ENCODE measurements at places on chromosomes 3 and 15.

DNA sequence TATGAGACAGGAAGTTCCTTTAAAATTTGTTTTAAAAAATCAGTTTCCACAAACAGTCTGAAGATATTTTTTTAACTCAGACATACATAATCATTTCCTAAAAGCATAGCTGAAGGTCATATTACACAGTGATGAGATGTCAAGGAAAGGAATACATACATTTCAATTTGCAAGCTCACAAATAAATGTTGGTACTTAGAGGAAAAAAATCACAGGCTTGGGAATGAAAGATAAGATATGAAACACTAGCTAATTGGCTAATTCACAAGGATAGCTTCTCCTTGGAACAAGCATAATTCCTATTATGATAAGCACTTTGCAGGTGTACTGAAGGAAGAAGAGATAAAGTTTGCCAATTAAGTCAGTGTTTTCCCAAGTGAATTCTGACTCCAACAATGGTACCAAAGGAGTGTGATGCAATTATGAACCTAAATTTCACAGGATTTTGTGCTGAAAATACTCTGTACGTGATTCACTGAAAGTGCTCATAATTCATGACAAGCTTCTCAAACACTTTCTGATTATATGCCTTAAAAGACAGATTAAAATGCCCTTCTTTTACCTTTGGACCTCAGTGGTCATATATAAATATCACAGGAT, 112.4 kb downstream of the FRMD5 start:
- no peak for DNase-seq

- no peak for DNase-seq
These were observed 9.0 kb upstream of the ZBED2 start for GRCh38 chr3:111604119-111604518.

- DNase-seq: no peak
These were observed 48.6 kb downstream of the FAH start for GRCh38 chr15:80201256-80202015.

DNA sequence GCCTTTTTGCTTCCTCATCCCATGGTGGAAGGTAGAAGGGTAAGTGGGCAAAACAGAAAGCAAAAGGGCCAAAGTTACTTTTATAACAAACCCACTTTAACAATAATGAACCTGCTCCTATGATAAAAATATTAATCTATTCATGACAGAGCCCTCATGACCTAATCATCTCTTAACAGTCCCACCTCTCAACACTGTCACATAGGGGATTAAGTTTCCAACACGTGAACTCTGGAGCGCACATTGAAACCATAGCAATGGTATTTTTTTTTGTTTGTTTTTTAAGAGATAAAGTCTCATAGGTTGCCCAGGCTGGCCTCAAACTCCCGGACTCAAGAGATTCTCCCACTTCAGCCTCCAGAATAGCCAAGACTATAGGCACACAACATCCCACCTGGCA, 30.7 kb downstream of the KATNBL1 start:
- no peak for DNase-seq

GRCh38 chr15:60259469-60259868, 138.3 kb downstream of the ANXA2 start:
- no peak for DNase-seq

- DNase-seq: no peak
These were observed 22.7 kb downstream of the BOC start for GRCh38 chr3:113234028-113234427.

- DNase-seq: no peak
These were observed 10.6 kb upstream of the TM4SF1 start for GRCh38 chr3:149388001-149388440.

DNA sequence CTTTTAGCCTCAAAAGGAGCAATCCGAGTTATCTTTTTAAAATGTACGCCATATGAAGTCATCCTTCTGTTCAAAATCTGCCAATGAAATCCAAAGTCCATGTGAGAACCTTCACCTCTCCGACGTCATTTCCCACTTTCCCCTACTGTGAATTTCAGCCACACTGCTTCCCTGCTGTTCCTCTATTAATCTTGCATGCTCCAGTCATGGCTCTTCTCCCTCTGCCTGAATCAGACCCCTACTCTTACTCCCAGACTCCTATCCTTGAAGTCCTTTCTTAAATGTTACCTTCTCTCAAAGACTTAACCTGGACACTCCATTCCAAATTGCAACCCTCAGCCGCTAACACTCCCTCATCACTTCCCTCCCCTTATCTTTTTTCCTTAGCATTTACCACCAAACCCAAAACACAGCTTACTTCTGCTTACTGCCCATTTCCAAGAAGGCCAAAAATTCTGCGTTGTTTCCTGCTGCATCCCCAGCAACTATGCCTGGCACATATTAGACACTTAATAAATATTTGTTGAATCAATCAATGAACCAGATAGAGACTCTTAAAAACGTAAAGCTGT, 1.2 kb downstream of the NKIRAS1 start:
- DNase-seq: peak; percentile 66

DNA sequence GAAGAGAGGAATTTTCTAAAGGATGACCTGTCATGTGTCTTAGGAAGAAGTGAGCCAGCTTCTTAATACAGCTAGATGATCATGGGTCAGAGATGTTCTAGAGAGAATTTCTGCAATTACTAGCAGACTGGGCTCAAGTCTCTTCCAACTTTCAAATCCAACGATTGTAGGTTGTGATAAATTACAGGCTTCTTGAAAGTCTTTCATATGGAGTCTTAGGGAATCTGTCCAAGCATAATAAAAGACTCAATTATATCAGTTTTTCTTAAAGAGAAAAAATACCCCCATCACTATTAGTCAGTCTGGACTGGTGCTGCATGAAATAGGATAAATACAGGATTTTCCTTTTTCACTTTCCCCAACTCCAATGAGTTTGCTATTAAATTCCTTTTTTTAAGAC, 59.1 kb downstream of the DRD3 start:
- DNase-seq: no peak

GRCh38 chr3:134134698-134135415, 105.1 kb upstream of the SLCO2A1 start:
- DNase-seq: peak; percentile 49

DNA sequence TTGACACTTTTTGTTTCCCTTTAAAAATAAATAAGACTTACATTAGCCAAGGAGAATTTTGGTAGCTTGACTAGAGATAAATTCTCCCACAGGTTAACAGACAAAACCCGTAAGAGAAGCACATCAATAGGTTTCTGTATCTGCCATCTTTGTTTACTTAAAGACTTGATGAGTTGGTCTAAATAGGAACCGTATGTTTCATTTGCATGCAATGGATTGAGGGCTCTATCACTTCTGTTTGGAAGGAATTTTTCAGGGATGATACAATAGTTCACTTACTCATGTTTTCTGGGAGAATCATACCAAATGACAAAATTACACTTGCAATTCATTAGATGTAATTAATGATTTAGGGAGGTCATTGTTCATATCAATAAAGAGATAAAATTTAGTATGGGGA, 631.5 kb upstream of the NR2F2 start:
- DNase-seq: no peak

DNA sequence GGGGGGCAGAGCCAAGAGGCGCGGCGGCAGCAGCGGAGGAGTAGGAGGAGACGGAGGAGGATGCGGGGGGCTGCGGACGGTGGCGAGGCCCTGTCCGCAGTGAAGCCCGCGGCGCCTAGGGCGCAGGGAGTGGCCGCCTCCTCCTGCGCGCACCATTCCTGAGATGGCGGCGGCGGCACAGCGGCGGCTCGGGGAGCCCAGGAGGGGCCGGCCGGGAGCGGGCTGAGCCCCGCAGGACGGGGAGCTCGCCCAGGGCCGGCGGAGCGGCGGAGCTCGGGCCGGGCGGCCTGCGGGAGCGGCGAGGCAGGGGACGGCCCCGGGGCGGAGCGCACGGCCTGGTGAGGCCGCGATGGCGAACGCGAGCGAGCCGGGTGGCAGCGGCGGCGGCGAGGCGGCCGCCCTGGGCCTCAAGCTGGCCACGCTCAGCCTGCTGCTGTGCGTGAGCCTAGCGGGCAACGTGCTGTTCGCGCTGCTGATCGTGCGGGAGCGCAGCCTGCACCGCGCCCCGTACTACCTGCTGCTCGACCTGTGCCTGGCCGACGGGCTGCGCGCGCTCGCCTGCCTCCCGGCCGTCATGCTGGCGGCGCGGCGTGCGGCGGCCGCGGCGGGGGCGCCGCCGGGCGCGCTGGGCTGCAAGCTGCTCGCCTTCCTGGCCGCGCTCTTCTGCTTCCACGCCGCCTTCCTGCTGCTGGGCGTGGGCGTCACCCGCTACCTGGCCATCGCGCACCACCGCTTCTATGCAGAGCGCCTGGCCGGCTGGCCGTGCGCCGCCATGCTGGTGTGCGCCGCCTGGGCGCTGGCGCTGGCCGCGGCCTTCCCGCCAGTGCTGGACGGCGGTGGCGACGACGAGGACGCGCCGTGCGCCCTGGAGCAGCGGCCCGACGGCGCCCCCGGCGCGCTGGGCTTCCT, at the start of gene GPR27:
TSS of gene GPR27 (plus strand) at position 155 of the 909 bp plus-strand sequence. CDS start at position 350, 195 bp downstream.
- DNase-seq: peak; percentile 11

DNA sequence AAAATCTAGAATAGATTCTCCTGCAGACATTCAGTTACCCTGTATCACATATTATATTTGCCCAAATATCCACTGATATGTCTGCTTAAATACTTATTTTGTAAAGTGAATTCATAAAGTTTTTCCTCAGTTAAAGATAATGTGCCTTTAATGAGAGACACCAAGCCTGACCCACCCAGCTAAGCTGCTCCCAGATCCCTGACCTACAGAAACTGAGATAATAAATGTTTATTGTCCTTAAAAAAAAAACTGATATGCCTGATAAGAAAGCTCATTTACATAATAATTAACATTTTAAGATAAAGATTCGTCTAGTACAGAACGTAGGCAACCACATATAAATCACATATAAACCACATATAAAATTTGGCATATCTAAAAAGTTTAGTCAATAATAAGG, 161.7 kb upstream of the RAP2B start:
- no peak for DNase-seq

DNA sequence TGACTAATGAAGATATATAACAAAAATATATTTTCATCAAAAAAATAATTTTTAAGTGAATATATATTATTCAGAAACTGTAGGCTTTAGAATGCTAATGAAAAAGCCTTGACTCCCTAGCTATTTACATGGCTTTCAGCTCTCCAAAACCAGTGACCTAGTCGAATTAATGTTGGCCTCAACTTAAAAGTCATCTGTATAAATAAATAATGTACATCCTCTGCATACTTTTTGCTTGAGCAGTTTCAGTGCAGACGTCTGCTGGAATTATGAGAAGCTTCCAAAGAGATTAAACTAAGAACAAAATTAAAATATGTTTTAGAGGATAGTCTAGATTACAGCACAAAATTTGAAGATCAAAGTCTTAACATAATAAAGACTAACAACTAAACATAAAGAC, 520.4 kb upstream of the ALCAM start:
- DNase-seq: no peak

DNA sequence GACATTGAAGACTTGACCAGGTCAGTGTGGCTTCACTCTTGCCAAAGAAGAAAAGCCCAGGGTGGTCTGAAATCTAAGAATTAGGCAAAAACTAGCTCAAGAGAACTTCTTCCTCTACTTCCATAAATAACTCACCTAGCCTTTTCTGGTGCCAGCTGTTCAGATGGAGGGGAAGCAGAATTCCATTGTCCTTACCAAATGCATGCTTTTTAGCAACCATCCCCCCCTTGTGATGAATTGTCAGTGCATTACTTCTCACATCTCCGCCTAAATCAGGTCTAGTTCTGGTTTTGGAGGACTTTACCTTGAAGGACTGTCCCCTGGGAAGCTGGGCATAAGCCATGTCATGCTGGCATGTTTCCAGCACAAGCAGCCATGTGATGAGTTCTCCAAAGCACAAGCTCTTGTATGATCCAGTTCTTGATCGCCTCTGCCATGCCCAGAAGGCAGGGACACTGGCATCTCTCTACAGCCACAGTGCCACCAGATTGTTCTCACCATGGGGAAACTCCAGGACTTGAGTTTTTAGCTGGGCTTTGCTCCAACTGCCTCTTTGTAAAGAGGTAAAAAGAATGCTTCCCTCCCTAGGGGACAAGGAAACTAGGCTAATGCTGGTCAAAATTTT, 96.4 kb upstream of the IL12A start:
- no peak for DNase-seq

GRCh38 chr3:55477306-55478303, 9.5 kb downstream of the WNT5A start:
- no peak for DNase-seq

DNA sequence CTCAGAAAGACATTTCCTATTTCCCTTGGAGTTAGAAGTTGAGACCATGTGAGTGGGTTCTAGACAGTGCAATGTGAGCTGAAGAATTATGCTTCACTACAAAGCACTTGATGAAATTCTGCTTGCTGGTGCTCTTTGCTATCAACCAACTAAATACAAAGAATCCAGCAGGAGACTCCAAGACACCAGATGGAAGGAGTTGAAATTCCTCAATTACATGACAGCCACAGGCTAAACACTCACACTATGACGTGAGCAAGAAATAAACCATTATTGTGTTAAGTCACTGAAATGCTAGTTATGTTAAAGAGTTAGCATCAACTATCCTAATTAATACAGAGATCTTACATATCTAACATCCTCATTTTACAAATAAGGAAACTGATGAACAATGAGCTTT, 8.2 kb upstream of the MAP4 start:
- DNase-seq: no peak

GRCh38 chr3:159488602-159489001, 500.0 kb upstream of the IL12A start:
- DNase-seq: no peak

GRCh38 chr3:38003371-38003816, 12.8 kb downstream of the VILL start:
- DNase-seq: peak; percentile 53

DNA sequence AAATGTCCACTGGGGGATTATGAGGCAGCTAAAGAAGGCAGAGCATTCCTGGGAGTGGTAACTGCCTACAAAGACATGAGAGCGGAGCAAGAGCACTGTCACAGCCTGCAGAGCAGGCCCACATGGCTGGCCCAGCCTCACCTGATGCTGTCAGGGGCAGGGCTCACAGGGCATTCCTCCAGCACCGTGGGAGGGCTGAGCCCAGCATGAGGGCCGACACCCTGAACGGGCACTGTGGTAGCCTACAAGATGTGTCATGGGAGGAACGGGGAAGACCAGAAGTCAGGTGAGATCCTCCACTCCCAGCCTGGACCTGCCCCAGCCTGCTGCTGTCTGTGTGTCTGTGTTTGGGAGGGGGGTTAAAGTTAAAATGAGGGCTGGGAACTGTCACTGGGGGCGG, 30.1 kb downstream of the CCDC12 start:
- no peak for DNase-seq

- DNase-seq: no peak
These were observed 542.7 kb upstream of the ADAMTS9 start for GRCh38 chr3:65230261-65231139.

DNA sequence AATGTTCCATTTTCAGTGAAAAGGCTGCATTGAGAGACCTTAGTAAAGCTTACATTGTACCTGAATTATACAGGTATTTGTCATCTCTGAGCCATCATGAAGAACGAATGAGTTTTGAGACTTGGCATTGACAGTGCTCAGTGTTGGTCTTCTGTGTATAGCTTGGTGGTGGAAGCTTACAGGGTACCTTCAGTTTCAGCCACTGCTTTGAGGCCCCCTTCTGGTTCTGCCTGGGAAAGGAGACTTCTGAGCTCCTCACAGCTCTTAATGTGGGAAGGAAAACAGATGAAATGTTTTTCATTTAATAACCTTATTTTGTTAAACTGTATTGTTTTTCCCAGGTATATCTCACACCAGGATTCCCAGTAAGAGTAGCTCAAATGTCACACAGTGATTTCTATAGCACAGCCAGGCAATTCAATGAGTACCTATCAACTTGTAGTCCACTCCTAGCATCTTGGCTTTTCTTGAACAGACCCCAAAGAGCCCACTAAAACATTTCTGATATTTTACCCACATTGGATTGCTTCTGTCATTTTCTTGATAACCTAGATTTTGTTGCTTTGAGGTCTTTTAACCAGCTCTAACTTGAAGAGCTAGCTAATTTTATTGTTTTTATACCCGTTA, 5.6 kb downstream of the SERPINI1 start:
- peak; percentile 47 for DNase-seq

Data from A673 (cell line).